ENCODE measurements at places on chromosomes 4 and X. TPM values are rescaled to one million over a fixed set of nuclear protein-coding genes. Genes with fewer than 3 reads are reported as not detected.

Gene MTTP
- polyA plus RNA-seq = 0.05 TPM

Gene CXCL10
- 0.10 TPM for polyA plus RNA-seq

Gene SHOX
- not detected for polyA plus RNA-seq

Gene ADH1B
- not detected for polyA plus RNA-seq

Gene ZNF630
- polyA plus RNA-seq = 0.35 TPM

Gene MYOZ2
- not detected for polyA plus RNA-seq

Gene FAM9B
- not detected for polyA plus RNA-seq

Gene SPATA4
- 0.06 TPM for polyA plus RNA-seq

Gene ITM2A
- polyA plus RNA-seq = 27.9 TPM

Gene CYSLTR1
- polyA plus RNA-seq = not detected

Gene GRIA3
- 0.06 TPM for polyA plus RNA-seq

Gene INTU
- 1.8 TPM for polyA plus RNA-seq

Gene KDM5C
- polyA plus RNA-seq = 40.2 TPM

Gene AFF2
- polyA plus RNA-seq = 0.14 TPM

Gene MAGEA2
- polyA plus RNA-seq = not detected

Gene MAGEE2
- polyA plus RNA-seq = not detected

Gene GDPD2
- 0.14 TPM for polyA plus RNA-seq

Gene FAM149A
- polyA plus RNA-seq = 0.44 TPM

Gene GUCY1A1
- polyA plus RNA-seq = 0.32 TPM

Gene HMGN5
- 3.7 TPM for polyA plus RNA-seq

Gene GSPT2
- polyA plus RNA-seq = 2.1 TPM

Gene CENPVL1
- not detected for polyA plus RNA-seq
